Lung microvascular endothelial cell (primary cell): ENCODE measurements at places on chromosomes 13 and 19.
A peak's percentile ranks its signal among the peaks of the same experiment; 100 is the strongest.

- peak; percentile 69 for DNase-seq
Measured at GRCh38 chr19:4368128-4368820, 24.9 kb downstream of the MPND start.

DNA sequence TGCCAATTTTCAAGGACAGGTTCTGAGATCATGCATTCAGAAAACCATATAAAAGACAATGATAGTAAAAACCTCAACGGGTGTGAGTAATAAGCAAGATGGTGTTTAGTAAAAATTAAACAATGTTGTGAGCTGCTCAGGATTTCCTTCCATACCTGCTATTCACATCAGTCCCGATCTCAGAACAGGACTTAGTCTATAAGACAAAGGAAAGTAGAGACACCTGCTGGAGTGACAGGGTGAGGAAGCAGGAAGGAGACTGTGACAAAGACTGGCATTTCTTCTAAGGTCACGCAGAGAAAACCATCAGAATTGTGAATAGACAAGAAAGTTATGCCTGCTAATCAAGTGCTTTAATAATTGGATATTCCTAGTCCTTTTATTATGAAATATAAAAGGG is 648.0 kb downstream of the DACH1 start:
- DNase-seq = no peak

DNA sequence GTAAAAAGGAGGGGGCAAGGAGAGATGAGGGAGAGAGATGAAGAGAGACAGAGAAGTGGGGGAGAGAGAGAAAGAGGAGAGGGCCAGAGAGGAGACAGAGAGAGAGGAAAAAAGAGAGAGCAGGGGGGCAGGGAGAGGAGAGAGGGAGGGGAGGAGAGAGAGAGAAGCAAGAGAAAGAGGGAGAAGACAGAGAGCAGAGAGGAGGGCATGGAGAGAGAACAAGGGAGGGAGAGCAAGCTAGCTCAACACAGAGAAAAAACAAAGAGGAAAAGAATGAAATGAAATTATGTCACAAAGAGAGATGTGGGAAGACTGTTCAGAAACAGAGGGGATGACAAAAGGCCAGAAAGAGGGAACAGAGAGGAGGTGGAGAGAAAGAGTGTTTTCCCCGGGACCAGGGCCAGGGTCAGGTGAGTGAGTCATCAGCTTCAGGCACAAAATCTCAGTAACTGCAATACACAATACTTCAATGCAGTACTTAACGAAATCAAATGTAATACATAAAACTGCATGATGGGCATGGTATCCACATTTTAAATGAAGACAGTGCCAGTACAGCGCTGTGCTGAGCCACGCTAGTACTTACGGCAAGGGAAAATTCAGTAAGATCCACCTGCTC is 4.8 kb downstream of the KLK7 start:
- DNase-seq = no peak

- DNase-seq = peak; percentile 89
Measured at GRCh38 chr13:75788481-75788981, 152.4 kb downstream of the LMO7 start.

DNA sequence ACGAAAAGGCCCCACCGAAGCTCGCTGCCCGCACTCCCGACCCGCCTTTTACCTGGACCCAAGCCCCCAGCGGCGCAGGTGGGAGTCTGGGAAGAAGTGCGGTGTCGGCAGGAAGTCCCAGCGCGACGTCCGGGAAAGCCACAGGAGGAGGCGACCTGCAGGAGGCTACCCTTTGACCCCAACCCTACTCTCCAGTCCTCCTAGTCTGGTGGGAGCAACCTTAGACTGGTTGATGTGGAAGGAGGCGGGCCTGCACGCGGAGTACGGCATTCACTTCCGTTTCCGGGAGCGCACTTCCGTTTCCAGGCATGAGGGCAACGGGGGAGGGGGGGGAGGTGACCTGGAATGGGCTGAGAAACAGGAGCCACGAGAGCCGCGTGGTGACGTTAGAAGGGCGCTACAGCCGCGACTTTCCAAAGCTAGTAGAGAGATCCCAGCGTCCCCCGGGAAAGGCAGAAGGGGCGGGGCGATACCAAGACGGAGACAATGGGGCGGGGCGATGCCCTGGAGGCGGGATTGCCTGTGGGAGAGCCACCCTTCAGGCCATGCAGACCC is 28.5 kb downstream of the ZNF266 start:
- no peak for DNase-seq

- no peak for DNase-seq
Measured at GRCh38 chr19:1698636-1699035, 46.2 kb upstream of the TCF3 start.

GRCh38 chr19:54905803-54906511 is at the start of gene NCR1:
Gene NCR1, plus strand, starts transcription at chr19:54906148. Its CDS starts 40 bp downstream, at chr19:54906188.
- no peak for DNase-seq

DNA sequence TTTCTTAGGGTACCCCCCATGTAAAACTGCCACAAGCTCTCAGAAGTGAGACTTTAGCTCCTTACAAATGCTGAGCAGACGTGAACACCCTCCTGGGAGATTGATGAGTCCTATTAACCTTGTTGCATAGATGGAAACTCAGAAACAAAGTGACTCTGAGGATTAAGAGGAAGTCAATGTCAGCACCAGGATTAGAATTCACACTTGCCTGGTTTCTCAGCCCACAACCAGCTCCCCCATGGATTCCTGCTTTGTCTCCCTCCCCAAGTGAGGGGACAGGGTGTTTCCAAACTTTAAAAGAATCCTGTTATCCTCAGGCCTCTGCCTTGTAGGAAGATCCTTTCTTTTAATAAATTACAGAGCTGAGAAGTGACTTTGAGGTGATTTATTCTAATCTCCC is 324.4 kb downstream of the NDFIP2 start:
- no peak for DNase-seq

GRCh38 chr19:35845215-35846037 is 6.9 kb downstream of the NPHS1 start:
- DNase-seq = no peak

DNA sequence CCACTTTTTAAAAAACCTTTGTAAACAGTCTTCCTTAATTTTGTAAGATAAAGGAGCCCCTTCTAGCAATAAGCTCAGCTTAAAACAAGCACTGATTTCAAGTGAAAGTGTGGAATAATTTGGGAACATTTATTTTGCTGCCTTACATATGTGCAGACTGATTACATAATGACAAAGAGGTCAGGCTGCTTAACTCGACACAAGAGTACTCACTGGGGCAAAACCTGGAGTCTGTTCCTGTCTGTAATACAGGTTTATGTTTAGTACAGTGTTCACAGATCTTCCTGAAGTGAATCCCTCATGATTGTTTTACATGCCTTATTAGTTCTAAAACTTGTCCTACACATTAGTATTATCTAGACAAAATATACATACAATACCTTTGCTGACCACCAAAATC is 609.8 kb downstream of the LMO7 start:
- DNase-seq = no peak

GRCh38 chr19:32200312-32201038 is 144.9 kb upstream of the ZNF507 start:
- no peak for DNase-seq

DNA sequence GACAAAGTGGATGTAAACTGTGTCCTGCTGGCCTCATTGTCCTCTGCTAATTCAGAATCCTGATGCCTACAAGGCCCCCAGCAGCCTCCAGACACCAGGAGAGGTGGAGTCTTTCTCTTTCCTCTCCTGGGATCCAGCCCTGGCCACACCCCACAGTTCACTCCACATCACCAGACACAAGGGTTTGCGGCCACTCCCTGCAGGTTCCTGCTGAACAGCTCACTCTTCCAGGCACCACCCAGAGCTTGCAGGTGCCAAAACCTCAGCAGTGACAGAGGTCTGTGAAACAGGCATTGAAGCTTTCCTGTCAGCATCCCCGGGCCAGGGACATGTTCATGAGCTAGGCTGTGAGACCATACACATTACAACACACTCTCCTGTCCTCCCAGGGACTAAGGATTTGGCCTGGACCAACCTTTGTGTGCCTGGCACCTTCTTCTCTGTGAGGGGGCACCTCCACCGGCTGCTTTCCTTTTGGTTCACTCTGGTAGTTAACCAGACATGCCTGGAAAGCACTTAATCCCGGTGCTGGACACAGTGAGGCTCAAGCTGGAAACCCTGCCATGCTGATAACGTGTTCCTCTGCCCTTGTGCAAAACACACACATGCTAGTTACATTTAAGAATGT is 11.1 kb upstream of the ATP12A start:
- DNase-seq = no peak

GRCh38 chr13:73835138-73835721 is 299.0 kb downstream of the KLF12 start:
- DNase-seq = peak; percentile 57

GRCh38 chr19:18856385-18857126 is 24.8 kb downstream of the UPF1 start:
- DNase-seq = peak; percentile 58

DNA sequence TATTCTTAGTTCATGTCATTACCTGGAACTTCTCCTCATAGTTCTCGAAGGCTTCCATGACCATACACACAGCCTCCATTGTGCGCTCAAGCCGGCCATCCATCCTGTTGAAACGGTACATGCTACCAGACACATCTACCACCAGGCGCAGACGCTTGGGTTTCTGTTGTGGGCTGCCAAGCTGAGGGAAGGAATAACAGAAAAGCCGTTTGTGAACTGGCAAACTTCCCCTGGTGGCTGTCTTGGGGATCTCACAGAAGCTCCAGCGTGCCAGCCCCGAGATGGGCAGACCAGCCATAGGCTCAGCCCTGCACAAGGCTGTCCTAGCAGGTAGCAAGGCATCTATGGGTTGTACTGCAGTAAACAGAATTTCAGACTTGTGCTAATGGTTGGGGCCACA is 130.1 kb downstream of the RGCC start:
- no peak for DNase-seq

DNA sequence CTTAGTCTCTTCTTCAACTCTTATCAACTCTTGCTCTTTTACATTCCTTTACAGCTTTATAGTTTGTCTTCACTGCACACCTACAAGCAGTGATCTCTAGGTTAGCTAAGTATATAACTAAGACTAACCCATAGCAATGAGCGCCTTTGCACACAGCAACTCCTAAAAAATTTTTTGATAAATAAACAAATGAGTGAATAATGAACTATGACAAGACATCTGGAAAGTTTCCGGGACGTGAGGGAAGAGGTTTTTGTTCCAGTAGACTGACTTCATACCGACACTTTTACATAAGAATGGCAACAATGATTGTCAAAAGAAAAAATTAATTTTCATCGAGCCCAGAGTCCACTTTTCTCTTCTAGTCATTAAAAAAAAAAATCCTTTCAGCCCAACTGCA is 98.3 kb downstream of the ELF1 start:
- no peak for DNase-seq
